ENCODE measurements at places on chromosomes 4 and X.

GRCh38 chr4:118307643-118308042, 45.2 kb downstream of the PRSS12 start:
- DNase-seq, result no peak
- no peaks in the 10 kb centered on the region for H3K36me3 ChIP-seq
- no peak overlapping the region for H3K4me3 ChIP-seq
- H3K27ac ChIP-seq, result no peak overlapping the region
- H3K27me3 ChIP-seq, result peaks cover 6% of the 10 kb centered on the region

DNA sequence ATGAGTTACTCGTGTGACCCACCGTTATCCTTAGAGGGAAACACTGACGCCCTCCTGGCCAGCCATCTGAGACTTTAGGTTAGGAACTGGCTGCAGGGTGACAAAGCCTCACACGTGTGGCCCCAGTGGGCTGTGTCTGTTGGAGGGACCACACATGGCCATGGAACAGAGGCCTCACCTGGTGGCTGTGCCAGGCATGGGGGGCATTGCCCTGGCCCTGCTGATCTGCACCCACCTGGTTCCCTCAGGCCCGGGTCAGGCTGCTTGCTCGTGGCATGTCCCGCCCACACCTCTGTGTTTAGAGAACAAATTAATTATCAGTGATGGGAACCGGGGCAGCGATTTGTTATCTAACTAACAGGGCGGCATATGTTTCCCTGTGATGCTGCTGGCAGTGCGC, 100.9 kb upstream of the PSAPL1 start:
- no peaks in the 10 kb centered on the region for H3K36me3 ChIP-seq
- H3K27me3 ChIP-seq, result no peaks in the 10 kb centered on the region
- H3K4me1 ChIP-seq, result peaks cover 1% of the 10 kb centered on the region
- DNase-seq, result no peak
- H3K4me3 ChIP-seq, result no peak overlapping the region

GRCh38 chr4:159258889-159259560, 156.1 kb downstream of the RAPGEF2 start:
- no peak overlapping the region for H3K27ac ChIP-seq
- peaks cover 12% of the 10 kb centered on the region for H3K36me3 ChIP-seq
- no peaks in the 10 kb centered on the region for H3K27me3 ChIP-seq
- no peaks in the 10 kb centered on the region for H3K4me1 ChIP-seq
- DNase-seq, result no peak
- H3K4me3 ChIP-seq, result no peak overlapping the region

DNA sequence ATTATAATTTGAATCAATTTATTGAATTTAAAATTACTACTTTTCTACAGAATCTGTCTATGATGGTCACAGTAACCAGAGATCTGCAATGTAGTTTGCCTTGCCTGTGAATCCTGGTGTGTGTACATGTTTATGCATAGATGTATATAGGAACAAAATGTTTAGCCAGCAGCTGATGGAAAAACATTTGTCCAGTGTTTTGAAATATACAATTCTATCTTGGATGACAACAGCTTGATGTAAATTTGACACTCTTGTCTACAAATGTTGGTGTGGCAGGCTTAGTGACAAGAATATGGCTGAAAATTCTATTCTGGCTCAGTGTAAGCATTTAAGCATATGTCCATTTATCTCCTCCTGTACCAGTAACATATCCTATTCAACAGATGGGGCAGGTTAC, 229.4 kb downstream of the RCHY1 start:
- no peaks in the 10 kb centered on the region for H3K4me1 ChIP-seq
- H3K27me3 ChIP-seq, result no peaks in the 10 kb centered on the region
- no peak for DNase-seq
- no peaks in the 10 kb centered on the region for H3K36me3 ChIP-seq
- no peak overlapping the region for H3K4me3 ChIP-seq
- H3K27ac ChIP-seq, result no peak overlapping the region

GRCh38 chrX:48636776-48637175, 39.5 kb downstream of the WDR13 start:
- no peak overlapping the region for H3K27ac ChIP-seq
- H3K36me3 ChIP-seq, result no peaks in the 10 kb centered on the region
- DNase-seq, result no peak
- no peaks in the 10 kb centered on the region for H3K4me1 ChIP-seq
- H3K27me3 ChIP-seq, result no peaks in the 10 kb centered on the region

DNA sequence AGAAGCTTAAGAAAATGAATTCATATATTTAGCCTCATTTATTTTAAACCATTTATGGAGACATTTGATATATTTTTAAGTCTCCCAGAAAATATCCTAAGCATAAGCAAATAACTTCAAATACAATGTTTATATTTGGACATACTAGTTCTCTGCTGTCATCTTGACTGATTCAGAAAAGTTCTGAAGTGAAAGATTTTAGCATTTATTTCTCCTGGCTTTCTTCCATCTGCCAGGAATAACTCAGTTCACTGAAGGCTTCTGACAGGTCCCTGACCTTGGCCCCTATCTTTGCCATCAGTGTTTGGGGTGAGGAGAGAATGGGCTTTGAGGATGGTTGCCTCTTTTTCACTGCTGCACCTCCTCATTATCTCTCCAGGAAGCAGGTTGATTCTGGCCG, 115.7 kb downstream of the SLIT2 start:
- no peak overlapping the region for H3K4me3 ChIP-seq
- DNase-seq, result no peak
- no peaks in the 10 kb centered on the region for H3K36me3 ChIP-seq
- H3K4me1 ChIP-seq, result no peaks in the 10 kb centered on the region

DNA sequence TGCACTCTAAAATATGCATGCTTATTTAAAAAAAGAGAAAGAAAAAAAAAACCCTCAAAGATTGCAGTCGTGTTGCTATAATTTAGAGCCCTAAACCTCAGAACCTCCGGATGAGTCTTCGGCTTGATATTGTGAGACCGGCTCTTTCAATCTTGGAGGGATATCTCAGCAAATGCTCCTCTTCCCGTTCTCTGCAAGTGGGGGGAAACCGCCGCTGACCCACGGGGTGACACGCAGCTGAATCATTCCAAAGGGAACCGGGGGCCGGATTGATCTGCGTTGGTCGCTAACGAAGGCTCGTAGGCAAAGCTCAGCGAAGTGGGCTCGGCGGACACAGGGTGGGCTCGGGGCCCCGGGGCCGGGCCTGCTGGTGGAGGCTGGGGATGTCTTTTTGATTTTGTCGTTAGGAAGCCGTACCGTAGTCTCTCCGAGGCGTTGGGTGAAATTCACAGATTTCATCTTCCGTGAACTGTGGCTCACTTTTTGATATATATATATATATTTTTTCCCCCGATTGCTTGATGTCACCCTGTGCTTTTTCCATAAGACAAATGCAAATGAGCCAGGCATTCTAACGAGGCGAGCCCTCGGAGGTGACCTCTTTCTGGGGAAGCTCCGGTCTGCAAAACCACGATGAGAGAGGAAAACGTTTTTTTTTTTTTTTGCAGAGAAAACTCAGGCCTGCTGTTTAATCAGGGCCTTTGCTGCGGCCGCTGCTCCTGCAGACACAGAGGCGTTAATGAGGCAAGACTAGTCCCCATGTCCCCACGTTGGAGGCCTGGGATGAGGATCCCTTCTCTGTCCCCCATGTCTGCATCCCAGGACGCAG, 110.7 kb upstream of the PPP2R3B start:
- no peak overlapping the region for H3K27ac ChIP-seq
- no peak for DNase-seq
- H3K36me3 ChIP-seq, result no peaks in the 10 kb centered on the region
- peaks cover 41% of the 10 kb centered on the region for H3K27me3 ChIP-seq
- H3K4me1 ChIP-seq, result peaks cover 12% of the 10 kb centered on the region

- H3K4me1 ChIP-seq, result no peaks in the 10 kb centered on the region
- H3K27ac ChIP-seq, result no peak overlapping the region
- no peak for DNase-seq
- H3K4me3 ChIP-seq, result no peak overlapping the region
- no peaks in the 10 kb centered on the region for H3K27me3 ChIP-seq
Observed at GRCh38 chrX:38275615-38276014, 51.7 kb downstream of the RPGR start.

- no peak overlapping the region for H3K4me3 ChIP-seq
- peaks cover 15% of the 10 kb centered on the region for H3K4me1 ChIP-seq
- no peak overlapping the region for H3K27ac ChIP-seq
- DNase-seq, result no peak
- H3K27me3 ChIP-seq, result peaks cover 26% of the 10 kb centered on the region
Observed at GRCh38 chr4:147689067-147689466, 5.1 kb upstream of the PRMT9 start.
